Nucleus accumbens (tissue), 56 donors: ENCODE measurements at places on chromosomes 2 and 18.

DNA sequence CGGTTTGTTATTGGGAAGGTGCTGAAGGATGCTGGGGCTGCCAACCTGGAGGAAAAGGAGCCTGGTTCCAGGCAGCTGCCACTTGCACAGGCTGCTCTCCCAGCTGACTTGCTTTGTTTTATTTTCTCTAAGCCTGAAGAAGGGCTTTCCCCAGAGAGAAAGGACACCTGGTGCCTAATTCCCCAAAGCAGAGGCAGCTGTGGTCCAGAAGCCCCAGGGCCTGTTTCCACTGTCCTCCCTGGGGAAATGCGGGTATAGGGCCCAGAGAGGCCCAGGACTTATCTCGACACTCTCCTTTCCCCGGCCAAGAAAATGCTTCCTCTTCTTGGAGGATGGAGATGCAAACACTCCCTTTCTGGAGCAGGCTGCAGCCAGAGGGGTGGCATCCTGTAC, 30.1 kb downstream of the INO80C start:
- no peak for DNase-seq

DNA sequence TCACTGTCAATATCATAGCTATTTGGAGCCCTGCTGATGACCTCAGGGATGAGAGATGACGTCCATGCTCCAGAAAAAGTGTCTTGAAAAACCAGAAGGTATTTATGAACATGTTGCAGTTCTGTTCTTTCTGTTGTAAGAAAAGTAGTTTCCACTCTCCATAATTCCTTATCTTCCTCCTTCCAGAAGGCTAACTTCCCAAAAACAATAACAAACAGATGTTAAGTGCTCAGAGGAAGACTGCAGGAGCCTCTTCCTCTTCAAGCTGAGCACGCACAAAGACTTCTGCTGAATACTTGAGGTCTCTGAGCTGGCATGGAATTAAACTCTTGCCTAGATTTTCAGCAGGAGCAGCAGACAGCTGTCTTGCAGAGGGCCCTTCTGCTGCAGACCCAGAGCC, 434.5 kb upstream of the KLHL29 start:
- DNase-seq: no peak

GRCh38 chr2:53854678-53855077, 5.1 kb downstream of the GPR75 start:
- DNase-seq: no peak

DNA sequence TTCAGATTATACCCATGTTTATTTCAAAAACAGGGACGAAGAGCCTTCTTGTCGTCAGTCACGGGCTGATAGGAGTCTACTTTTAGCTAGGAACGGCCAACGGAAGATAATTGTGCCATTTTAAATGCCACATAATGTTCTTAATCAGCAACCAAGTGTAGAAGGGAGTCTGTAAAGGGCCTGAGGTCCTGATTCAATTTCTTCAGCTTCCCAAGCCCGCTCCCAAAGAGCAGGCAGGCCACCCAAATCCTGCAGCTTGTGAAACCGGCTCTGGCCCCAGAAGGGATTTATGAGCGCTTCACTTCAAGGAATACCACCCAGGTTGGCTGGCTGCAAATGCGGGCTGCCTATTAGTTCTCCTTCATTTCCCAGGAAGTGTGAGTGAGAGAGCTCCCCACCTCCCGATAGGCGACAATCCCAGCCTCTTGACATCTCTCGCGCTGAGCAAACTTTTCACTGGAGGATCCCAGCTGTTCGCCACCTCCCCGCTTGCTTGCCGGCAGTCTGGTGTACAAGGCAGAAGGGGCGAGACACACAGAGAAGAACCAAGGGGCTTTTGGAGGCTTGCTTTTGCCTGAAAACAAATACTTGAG, 272.9 kb downstream of the CDH20 start:
- DNase-seq: no peak

- DNase-seq: no peak
These were observed 380 bp upstream of the FANCL start for GRCh38 chr2:58241546-58241864.

DNA sequence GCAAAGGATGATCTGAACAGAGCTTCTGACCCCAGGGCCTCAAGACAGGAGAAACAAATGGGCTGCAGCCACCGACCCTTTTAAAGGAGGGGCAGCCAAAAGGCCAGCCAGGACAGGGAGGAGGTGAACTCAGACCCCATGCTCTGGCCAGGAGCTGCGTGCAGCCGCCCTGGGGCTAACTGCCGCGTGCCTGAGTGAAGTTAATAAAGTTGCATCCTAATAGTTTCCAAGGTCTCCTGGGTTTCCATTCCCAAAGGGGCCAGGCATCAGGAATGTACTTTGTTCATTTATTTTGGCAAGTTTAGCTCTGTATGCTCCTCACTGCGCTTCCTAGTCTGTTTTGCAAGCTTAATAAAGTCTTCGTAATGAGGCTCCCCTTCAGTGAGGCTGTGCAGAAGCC, 60.7 kb downstream of the EN1 start:
- no peak for DNase-seq

GRCh38 chr2:70645733-70646419, 92.2 kb upstream of the TGFA start:
- no peak for DNase-seq

- DNase-seq: no peak
These were observed 126.9 kb downstream of the TDRD15 start for GRCh38 chr2:21250673-21251072.

DNA sequence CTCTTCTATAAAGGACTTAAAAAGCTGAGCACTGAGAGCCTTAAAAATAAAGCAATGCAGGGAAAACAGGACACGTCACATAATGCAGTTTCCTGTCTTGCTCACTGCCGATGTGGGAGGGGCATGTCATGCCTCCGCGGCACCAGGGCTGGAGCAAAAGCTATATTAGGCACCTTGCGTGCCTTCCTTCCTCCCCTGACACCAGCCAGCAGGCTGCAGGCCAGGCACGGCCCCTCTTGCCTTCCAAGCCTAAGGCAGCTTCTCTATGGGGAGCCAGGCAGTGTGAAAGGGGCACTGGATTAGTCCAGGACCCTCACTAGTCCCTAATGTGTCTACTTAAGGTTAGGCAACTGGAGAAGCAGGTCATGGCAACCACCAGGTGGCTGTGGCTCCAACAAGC, 26.3 kb downstream of the MRPL35 start:
- DNase-seq: peak; percentile 68

GRCh38 chr2:225326969-225327368, 72.5 kb upstream of the NYAP2 start:
- no peak for DNase-seq

GRCh38 chr2:233439191-233439590, 84.9 kb downstream of the DGKD start:
- peak; percentile 56 for DNase-seq

DNA sequence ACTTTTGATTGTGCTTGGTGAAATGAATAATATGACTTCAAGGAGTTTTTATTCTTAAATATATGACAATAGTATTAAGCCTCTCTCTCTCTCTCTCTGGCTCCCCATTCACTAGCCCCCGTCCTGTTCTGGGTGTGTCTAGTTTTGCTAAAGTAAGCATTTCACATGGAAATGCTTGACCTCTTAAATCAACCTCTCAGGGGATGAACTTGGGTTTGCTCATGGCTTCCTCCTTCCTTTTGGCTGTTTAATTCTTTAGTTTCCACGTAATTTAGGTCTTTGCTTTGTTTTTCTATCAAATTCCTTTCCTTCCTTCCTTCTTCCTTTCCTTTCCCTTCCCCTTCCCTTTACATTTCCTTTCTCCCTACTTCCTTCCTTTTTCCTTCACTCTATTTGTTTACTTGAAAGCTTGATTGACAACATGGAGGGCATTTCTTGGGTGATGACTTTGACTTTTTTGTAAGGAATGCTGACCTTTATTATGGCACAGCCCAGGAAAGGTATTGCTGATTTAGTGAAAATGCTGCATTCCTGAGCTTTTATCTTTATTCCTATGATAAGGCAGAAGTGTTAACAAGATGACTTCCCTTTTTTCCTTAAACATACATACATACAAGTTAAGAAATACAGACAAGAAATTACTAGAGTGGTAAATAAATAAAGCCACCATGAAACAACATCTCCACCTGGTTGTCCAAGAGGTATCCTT, 3.6 kb downstream of the DPP4 start:
- no peak for DNase-seq

GRCh38 chr2:110716959-110717645, 15.3 kb upstream of the ACOXL start:
- DNase-seq: no peak

DNA sequence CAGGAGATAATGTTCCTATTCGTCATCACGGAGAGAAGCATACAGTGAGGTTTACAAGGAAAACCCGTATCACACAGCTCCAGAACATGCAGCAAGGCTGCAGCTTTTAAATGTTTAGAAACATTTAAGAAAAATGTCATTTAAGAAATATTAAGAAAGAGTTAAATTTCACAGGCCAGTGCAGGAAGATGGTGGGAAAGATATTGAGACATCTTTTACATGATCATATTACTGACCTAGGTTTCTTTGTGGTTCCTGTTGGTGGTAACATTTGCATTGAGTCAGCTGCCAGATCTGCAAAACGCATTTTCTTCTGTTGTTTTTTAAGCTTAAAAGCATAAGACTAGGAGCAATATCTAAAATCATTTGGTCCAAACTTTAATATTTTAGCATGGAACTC, 44.9 kb downstream of the CPO start:
- no peak for DNase-seq
